Posterior cingulate gyrus (tissue), 11 donors: ENCODE measurements at places on chromosomes 5 and 9.

- no peak for DNase-seq
These were observed 98.1 kb upstream of the PAPPA start for GRCh38 chr9:116055536-116055935.

DNA sequence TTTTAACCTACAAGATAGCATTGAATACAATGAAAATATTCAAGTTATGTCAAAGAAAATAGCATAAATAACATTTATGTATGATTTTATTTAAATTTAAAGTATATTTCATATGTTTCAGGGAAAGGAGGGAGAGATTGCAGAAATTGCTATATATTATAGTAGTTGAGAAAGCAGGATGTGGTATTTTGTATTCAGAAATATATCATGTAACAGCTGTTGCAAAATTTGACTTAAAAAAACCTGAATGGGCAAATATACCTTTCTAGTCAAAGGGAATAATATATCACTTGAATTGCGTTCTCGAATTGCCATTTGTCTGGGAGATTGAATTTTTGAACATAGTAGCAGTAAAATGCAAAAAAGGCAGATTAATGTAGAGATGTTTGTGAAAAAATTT lies 80.6 kb downstream of the PAM start:
- no peak for DNase-seq

GRCh38 chr5:64074533-64074932 lies 91.1 kb upstream of the RNF180 start:
- no peak for DNase-seq

DNA sequence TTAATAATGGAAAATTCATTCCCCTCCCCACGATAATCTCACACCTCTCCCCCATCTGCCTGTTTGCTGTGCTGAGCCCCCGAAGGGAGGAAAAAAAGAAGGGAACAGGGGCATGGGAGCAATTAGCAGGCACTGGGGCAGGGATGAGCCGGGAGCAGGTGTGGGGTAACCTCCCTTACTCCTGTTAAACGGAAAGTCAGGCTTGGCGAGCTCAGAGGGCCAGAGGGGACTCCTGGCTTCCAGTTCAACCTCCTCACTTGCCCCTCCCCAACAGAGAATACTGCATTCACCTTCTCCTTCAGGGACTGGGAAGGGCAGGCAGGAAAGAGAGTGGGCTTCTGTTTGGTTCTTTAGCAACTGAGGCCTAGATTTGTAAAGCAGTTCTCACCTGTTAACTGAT lies 1.6 kb downstream of the AFAP1L1 start:
- no peak for DNase-seq

- DNase-seq: no peak
These were observed 80.7 kb upstream of the TNFAIP8 start for GRCh38 chr5:119275146-119275545.

DNA sequence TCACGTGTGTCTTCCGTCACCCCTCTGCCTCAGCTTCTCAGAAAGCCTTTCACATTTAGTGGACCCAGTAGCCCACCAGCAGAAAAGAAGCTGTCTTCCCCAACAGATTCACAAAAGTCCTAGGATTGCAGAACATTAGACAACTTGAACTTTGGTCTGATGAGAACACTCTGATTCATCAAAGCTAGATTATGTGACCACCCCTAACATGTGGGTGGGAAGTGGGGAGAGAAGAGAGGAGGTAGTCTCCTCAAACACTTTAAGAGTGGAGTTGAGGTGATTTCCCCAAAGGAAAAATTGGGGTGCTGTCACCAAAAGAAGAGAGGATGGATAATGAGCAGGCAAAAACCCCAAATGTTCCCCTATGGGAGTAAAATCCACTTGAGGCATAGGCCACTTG lies 41.4 kb upstream of the SMIM23 start:
- no peak for DNase-seq

- no peak for DNase-seq
These were observed 48.8 kb downstream of the GRAMD2B start for GRCh38 chr5:126471875-126472537.

DNA sequence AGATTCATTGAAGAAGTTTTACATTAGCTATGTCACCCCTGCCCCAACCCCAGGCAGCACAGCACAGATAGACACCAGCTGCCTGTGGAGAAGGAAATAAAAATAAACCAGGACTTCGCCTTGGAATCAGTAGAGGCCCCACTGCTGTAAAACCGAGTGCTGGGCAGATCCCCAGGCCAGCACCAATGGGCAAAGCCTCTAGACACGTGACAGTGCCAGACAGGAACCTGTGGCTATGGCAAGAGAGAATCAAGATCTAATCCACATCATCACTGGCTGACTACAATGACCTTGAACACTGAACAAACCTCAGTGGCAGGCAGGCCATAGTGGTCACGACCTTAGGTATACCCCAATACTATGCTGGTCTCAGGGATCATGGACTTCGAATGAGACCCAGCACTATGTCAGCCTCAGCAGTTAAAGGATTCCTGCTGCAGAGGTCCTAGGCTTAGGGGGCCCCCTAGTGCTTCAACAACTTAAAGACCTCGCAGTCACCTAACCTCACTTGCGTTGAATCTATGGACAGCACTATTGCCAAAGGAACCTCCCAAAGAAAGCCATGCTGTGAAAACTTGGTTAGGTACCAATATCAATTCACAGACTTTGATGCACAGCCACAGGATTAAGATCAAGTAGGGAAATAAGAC lies 2118.6 kb upstream of the C9orf72 start:
- no peak for DNase-seq

GRCh38 chr5:150544611-150545219 lies 36.8 kb downstream of the NDST1 start:
- peak; percentile 69 for DNase-seq
